ENCODE measurements at places on chromosomes 7 and 10.

DNA sequence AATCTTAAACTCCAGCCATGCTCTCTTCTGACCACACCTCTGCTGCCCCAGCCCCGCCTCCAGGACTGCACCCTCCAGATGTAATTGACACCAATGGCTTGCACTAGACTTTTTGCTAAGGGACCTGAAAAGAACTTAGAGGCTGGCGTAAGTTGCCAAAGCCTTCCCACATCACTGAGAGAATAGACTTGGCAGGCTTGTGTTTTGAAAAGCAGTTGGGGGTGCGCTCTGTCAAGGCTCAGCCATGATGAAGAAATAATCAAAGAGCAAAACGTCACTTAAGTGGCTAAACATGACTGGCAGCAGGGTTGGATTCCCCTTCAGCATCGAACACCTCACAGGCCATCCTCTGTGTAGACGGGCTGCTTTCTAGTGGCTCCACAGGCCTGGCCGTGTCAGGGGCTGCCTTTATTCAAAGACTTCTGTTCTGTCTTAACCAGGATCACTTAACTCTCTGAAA lies 195.2 kb upstream of the C7orf33 start:
- DNase-seq: peak; percentile 43

GRCh38 chr10:34607894-34608293 lies 207.2 kb downstream of the PARD3 start:
- DNase-seq: no peak

- DNase-seq: peak; percentile 42
These were observed 234.4 kb upstream of the SLC26A5 start for GRCh38 chr7:103680161-103681144.

DNA sequence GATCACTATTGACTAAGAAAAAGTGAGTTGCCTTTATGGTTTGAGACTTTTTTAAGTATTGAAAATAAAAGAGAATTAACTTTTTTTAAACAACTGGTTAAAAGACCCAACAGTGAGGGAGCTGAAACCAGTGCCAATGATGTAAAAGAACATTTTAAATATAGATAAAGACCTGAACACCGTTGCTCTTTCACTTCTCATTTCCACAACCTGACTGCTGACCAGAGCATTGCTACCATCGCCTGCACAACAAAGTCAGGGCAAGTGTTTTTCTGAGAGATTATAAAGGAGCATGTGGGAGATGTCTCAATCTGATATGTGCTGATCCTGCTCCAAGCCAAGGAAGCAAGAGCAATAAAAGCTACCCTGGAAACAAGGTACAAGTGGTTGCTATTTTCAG lies 34.7 kb downstream of the IMMP2L start:
- no peak for DNase-seq

- no peak for DNase-seq
These were observed 45.1 kb upstream of the EZH2 start for GRCh38 chr7:148929176-148929575.

- DNase-seq: no peak
These were observed 303.3 kb upstream of the IGFBP3 start for GRCh38 chr7:46224363-46224762.

DNA sequence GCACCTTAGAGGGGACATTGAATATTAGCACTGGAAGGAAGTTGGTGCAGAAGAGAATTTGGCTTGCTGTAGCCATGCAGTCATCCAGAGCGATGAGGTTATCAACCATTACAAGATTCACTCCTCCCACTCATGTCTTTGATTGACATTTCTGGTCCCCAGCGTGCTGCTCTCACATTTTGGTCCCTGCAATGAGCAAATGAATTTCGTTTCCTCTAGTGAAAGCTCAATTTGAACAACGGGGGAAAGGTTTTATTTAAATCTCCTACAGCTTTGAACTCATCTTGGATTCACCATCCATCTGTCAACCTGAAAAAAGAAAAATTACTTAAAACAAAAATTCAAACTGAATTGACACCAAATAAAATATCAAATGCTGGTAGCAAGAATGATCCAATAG lies 975.2 kb downstream of the NRG3 start:
- no peak for DNase-seq

- no peak for DNase-seq
These were observed 9.3 kb downstream of the SMO start for GRCh38 chr7:129197771-129198170.

DNA sequence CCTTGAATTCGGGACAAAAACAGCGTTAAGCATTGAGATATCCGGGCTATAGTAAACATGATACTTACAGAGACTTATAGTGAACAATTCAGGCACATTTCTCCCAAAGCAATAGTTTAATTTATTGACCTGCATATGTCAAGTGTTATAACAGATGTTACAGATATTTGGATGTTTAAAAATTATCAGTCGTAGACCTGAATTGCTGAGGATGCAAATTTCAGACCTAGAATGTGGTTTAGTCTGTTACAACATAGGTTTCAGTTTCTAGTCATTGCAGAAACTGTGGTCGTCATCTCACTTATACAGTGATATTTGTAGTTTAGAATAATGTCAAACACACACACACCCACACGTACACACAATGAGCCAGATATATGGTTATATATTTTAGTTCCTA lies 85.2 kb downstream of the VTI1A start:
- DNase-seq: no peak

DNA sequence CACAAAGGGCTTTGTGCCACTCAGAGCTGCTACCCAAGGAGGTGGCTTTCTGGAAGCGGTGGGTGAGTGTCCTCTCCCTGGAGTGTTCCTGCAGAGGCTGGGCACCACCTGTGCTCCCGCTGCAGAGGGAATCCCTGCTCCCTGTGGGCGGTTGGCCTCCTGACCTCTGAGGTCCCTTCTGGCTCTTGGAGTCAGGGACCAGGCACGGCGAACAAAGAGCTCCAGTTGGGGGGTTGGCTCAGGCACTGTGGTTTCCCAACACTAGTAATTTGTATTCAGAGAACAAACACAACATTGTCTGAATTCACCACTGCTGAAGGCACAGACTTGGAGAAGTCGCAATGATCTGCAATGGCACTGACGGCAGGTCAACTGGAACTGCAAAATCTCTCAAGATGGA lies 328.9 kb downstream of the PRPF18 start:
- DNase-seq: no peak

DNA sequence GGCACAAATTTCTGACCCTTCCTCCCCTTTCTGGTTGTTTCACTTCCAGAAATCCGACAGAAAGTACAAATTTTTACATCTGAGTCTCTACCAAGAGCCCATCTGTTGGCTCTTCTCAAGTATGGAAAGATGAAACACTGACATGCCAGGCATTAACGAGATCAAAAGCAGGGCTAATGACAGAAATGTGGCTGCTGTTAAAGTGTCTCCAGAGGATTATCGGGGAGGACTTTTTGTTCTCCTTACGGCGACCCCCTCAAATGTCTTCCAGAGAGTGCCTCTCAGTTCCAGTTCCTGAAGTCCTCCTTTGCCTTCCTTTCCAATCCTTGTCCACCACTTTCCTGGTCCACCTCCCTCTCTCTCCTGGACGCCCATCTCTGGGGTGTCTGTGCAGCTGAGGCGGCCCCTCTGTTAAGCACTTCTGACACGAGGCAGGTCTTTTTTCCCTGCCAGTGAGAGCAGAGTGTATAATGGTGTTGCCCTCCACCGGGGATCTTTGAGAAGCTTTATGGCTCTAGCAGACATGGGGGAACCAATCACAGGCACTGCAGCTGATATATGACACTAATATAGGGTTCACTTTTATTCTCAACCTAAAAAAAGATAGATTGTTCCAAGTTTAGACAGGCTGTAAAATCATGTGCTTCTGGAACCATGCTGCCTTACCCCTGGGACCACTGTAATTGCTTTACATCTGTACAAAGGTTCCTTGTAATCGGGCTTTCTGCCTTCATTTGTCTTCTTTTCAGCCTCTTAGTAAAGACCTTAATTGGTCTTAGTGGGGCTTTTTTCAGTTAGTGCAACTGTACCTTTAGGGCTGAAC lies 757.1 kb downstream of the AUTS2 start:
- DNase-seq: no peak

DNA sequence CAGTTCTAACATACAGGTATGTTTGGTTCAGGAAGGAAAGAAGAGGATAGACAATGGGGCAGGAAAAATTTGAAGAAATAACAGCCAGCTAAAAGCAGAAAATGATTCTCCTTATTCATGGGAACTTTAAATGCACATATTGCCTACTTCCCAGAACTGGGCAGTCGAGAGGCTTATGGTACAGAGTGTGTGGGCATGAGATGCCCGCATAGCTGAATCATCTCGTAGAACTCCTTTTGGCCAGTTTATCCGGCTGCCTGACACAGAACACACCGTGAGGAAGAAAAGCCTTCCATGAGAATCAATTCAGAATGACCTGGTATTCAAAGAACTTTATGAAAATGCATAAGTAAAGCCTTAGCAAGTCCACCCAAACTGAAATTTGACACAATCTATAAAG lies 471.6 kb downstream of the SH2D4B start:
- DNase-seq: no peak

DNA sequence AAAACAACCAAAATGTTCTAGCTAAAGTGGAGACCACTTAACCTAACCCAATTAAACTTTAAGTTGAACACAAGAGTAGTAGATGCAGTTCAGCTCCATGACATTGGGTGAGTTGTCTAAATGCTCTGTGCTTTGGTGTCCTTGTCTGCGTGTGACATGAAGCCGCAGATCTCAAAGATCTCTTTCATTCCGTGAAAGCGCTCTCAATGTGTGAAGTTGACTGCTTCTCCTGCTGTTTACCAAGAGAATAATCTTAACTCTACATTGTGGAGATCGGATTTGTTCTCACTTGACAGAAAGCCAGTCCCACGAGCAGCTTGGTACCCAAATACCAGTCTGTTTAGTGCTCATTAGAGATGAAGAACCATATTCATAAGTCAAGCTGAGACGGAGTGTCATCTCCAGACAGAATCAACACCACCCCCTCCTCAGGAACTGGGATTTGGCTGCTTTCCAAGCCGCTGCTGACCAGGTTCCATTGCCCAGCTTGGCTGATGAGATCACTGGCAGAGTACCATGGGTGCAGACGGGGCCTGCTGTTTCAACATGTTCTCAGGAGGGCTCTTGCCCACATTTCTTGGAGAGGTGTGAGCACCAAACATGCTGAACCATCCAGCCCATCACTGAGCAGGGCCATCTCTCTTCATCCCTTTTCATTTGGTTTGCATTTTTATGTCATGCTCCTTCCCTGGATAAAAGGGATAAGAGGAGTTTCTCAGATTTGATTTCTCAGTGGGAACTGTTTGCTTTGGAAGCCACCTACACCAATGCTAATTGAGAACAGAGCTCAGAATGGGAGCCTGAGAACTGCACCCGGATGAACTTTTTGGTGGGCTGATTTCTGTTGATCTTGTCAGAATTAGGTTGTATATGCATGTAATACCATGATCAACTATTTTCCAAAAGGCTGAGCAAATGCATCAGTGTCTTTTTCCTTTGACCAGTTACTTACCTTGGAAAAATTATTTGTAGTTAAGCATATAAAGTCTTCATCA lies 95.8 kb upstream of the AGBL3 start:
- no peak for DNase-seq

DNA sequence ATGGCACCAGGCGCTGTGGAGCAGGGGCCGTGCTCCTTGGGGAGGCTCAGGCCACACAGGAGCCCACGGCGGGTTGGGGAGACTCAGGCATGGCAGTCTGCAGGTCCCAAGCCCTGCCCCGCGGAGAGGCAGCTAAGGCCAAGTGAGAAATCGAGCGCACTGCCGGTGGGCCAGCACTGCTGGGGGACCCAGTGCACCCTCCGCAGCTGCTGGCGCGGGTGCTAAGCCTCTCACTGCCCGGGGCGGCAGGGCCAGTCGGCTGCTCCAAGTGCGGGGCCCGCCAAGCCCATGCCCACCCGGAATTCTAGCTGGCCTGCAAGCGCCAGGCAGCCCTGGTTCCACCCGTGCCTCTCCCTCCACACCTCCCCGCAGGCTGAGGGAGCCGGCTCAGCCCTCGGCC lies 57.1 kb downstream of the COL28A1 start:
- no peak for DNase-seq

DNA sequence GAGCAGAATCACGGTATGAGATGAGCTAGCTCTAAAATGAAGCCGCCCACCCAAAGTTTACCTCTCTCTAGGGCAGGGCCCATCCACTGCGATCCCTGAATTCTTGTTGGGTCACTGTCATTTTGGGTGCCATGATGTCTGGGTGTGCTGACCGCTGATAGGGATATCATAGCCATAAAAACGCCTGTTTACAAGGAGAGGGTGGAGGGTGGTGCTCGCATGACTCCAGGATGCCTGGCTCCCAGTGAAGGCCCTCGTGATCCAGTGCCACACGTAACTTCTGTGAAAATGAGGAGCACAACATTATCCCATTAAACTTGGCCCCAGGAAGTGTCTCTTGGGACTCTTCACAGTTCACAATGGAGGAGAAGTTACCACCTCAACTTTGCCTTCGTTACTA lies 139.5 kb downstream of the TCF7L2 start:
- no peak for DNase-seq

- DNase-seq: no peak
These were observed 2.5 kb upstream of the P4HA1 start for GRCh38 chr10:73099141-73099540.

- DNase-seq: no peak
These were observed 2.4 kb upstream of the IRF5 start for GRCh38 chr7:128935342-128935730.

GRCh38 chr10:23172429-23173213 lies 19.5 kb upstream of the PTF1A start:
- DNase-seq: no peak

DNA sequence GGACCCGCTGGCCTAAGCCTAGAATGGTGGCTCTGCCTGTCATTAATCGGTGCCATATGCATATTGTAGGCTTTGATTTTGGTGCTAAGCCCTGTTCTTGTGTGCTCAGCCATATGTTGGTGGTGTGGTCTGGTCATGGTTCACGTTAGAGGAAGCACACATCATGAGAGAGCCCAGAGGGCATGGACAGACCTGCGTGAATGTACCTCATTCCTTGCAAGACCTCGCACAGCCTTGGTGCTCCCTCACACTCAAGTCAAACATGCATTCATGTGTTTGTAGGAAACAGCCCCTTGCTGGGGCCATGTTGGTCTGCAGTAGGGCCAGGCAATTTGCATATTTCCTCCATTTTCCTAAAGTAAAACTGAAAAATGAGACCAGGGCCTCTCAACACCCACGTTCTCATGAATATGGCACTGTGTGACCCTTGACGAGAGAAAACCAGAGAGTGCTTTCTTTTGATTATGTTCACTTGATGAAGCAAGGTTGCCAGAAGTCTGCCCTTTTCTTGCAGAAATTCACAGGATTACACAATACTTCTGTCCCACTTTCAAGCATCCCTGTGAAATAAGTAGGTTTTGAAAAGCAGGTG lies 268.7 kb downstream of the CELF2 start:
- DNase-seq: no peak

DNA sequence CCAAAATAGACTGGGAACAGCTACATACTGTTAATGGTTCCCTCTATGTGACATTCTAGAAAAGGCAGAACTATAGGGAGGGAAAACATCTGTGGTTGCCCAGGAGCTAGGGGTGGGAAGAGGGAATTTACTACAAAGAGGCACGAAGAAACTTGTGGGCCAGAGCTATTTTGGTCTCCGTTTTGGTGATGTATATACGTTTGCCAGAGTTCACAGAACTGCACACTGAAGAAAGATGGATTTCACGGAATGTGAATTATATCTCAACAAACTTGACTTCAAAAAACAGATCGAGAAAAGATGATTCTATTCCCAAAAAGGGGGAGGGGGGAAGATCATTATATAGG lies 386 bp upstream of the AS3MT start:
- no peak for DNase-seq
